ENCODE measurements at places on chromosomes 16 and 17. TPM values are rescaled to one million over a fixed set of nuclear protein-coding genes. Genes with fewer than 3 reads are reported as not detected.

DNA sequence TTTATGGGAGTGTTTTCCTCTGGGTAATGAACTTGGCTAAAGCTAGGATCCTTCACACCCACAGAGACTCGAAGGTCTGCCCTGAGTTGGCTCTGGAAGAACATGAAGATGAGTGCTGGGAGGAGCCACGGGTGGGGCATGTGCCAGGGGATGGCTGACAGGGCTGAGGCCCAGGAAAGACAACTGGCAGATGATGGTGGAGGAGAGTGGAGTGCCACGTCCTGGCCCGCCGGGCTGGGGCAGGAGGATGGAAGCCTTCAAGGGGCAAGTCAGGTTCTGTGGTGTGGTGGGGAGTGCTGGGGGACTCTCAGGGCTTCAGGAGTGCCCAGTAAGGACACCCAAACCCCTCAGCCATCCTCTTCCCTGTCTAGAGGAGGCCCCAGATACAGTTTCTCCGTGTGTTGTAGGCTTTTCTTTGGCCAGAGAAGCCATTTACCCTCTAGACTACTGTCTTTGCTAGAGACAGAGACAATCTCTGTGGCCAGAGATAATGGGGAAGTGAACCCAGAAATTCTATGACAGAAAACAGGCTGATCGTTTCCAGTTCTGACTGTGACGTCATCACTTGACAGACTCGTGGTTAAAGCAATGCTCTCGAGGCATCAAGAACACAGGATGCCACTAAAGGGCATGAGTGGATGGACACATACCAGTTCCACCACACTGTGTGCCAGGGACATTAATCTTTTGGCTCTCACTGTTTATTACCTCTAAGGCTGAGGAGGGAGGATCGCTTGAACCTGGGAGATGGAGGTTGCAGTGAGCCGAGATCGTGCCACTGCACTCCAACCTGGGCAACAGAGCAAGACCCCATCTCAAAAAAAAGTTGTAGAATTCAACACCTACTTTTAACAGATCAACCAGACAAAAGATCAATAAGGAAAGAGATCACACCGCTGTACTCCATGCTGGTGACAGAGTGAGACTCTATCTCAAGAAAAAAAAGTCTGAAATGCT is 18.6 kb upstream of the SLC5A10 start:
- H3K27me3 ChIP-seq = no peaks in the 10 kb centered on the region
- no peak for DNase-seq
- peaks cover 11% of the 10 kb centered on the region for H3K4me1 ChIP-seq
- no peaks in the 10 kb centered on the region for H3K36me3 ChIP-seq

The QPRT gene
- total RNA-seq = 15.3 TPM

The TAC4 gene
- total RNA-seq = not detected

GRCh38 chr16:11603331-11603750 is 16.6 kb upstream of the LITAF start:
- no peak overlapping the region for H3K4me3 ChIP-seq
- peak overlapping the region; percentile 29 for H3K27ac ChIP-seq
- no peaks in the 10 kb centered on the region for H3K36me3 ChIP-seq
- DNase-seq = no peak
- H3K27me3 ChIP-seq = no peaks in the 10 kb centered on the region
- peaks cover 3% of the 10 kb centered on the region for H3K4me1 ChIP-seq

The PRAC1 gene
- total RNA-seq = not detected

The CPNE7 gene
- not detected for total RNA-seq

- no peak overlapping the region for H3K27ac ChIP-seq
- H3K27me3 ChIP-seq = no peaks in the 10 kb centered on the region
- DNase-seq = no peak
- no peak overlapping the region for H3K4me3 ChIP-seq
- H3K36me3 ChIP-seq = no peaks in the 10 kb centered on the region
- peaks cover 57% of the 10 kb centered on the region for H3K4me1 ChIP-seq
Observed at GRCh38 chr16:71903608-71904007, 8.3 kb downstream of the IST1 start.

- H3K27me3 ChIP-seq = no peaks in the 10 kb centered on the region
- no peaks in the 10 kb centered on the region for H3K4me1 ChIP-seq
- DNase-seq = no peak
- no peaks in the 10 kb centered on the region for H3K36me3 ChIP-seq
- H3K4me3 ChIP-seq = no peak overlapping the region
Observed at GRCh38 chr16:72300892-72301291, 128.9 kb upstream of the PMFBP1 start.

The GRIN2A gene
- under 0.01 TPM for total RNA-seq

DNA sequence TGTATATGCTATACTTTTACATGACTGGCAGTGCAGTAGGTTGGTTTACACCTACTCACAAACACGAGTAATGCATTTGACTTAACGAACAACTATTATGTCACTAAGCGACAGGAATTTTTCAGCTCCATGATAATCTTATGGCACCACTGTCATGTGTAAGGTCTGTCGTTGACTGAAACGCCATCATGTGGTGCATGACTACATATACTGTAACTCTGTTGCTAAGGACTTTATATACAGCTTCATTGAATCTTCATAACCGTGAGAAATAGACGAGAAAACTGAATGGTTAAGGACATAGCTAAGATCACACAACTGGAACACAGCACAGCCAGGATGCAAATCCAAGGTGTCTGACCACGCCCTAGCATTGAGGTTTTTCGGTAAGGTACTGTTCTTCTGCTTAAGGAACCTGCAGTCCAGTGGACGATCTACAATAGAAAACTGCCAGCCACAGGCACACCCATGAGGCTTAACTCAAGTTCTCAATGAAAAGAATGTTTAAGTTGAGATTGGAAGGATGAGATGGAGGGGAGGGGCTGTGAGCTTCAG is 3.3 kb downstream of the CFAP20 start:
- no peaks in the 10 kb centered on the region for H3K4me1 ChIP-seq
- H3K27me3 ChIP-seq = no peaks in the 10 kb centered on the region
- H3K4me3 ChIP-seq = no peak overlapping the region
- H3K27ac ChIP-seq = peak overlapping the region; percentile 98

- no peaks in the 10 kb centered on the region for H3K4me1 ChIP-seq
- no peaks in the 10 kb centered on the region for H3K27me3 ChIP-seq
- no peak overlapping the region for H3K4me3 ChIP-seq
- no peak overlapping the region for H3K27ac ChIP-seq
- H3K36me3 ChIP-seq = no peaks in the 10 kb centered on the region
Observed at GRCh38 chr17:68740555-68741447, 139.6 kb upstream of the FAM20A start.

The TP53I13 gene
- total RNA-seq = 180 TPM

GRCh38 chr17:80785477-80786178 is 206.0 kb upstream of the CHMP6 start:
- no peak overlapping the region for H3K27ac ChIP-seq
- no peaks in the 10 kb centered on the region for H3K27me3 ChIP-seq
- no peak overlapping the region for H3K4me3 ChIP-seq
- DNase-seq = no peak

DNA sequence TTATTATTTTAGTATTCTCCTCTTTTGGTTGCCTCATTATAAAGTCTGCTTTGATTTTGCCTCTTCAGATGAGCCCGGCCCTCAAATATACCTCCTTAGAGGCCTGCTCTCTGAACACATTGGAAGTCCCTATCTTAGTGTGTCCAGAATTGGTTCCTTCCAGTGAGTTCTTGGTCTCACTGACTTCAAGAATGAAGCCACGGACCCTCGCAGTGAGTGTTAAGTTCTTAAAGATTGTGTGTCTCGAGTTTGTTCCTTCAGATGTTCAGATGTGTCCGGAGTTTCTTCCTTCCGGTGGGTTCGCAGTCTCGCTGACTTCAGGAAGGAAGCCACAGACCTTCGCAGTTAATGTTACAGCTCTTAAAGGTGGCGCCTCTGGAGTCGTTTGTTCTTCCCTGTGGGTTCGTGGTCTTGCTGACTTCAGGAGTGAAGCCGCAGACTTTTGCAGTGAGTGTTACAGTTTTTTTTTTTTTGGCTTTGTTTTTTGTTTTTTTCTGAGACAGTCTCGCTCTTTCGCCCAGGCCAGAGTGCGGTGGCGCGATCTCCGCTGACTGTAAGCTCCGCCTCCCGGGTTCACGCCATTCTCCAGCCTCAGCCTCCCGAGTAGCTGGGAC is 45.8 kb upstream of the NOS2 start:
- H3K36me3 ChIP-seq = no peaks in the 10 kb centered on the region
- no peak overlapping the region for H3K4me3 ChIP-seq
- H3K27me3 ChIP-seq = no peaks in the 10 kb centered on the region

- no peak overlapping the region for H3K4me3 ChIP-seq
- H3K27me3 ChIP-seq = no peaks in the 10 kb centered on the region
- no peaks in the 10 kb centered on the region for H3K36me3 ChIP-seq
- no peaks in the 10 kb centered on the region for H3K4me1 ChIP-seq
Observed at GRCh38 chr16:21023509-21024202, 123.1 kb downstream of the LYRM1 start.

The CCL18 gene
- not detected for total RNA-seq

DNA sequence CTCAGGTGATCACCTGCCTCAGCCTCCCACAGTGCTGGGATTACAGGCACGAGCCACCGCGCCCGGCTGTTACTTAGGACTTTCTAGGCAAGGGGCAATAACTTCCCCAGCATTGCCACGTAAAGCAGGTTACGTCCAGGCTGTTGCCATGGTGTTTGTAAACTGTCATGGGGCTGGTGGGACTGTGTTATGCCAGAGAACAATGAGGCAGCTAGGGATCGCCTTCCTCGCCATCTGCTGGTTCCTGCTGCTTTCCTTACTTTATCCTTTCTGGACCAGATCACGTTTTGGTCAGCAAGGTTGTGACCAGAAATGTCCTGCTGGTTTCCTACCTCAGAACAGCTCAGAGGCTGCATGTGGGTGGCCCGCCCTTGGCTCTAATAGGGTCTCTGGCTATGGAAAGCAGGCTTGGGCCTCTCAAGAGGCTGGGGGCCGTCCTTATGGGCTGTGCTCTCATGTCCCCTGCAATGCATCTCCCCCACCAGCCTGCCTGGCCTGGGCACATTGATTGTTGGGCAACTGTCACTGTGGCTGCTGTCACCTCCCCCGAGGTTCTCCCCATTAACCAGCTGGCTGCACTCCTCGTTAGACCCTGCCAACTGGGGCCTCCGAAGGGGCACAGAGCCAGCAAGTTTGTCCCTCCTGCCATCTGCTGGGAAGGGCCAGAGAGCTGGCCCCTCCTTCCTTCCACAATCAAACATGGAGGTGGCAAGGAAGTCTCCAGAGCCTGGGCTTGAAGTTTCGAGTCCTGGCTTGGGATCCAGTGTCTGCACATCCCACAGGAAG is 28.2 kb upstream of the ZC3H18 start:
- no peaks in the 10 kb centered on the region for H3K27me3 ChIP-seq
- no peaks in the 10 kb centered on the region for H3K36me3 ChIP-seq
- no peak overlapping the region for H3K4me3 ChIP-seq
- H3K4me1 ChIP-seq = no peaks in the 10 kb centered on the region
- DNase-seq = no peak

- no peak overlapping the region for H3K4me3 ChIP-seq
- H3K4me1 ChIP-seq = no peaks in the 10 kb centered on the region
- H3K36me3 ChIP-seq = no peaks in the 10 kb centered on the region
- no peak for DNase-seq
Observed at GRCh38 chr17:56756536-56756935, 77.2 kb downstream of the C17orf67 start.

The PROCA1 gene
- total RNA-seq = 5.0 TPM

DNA sequence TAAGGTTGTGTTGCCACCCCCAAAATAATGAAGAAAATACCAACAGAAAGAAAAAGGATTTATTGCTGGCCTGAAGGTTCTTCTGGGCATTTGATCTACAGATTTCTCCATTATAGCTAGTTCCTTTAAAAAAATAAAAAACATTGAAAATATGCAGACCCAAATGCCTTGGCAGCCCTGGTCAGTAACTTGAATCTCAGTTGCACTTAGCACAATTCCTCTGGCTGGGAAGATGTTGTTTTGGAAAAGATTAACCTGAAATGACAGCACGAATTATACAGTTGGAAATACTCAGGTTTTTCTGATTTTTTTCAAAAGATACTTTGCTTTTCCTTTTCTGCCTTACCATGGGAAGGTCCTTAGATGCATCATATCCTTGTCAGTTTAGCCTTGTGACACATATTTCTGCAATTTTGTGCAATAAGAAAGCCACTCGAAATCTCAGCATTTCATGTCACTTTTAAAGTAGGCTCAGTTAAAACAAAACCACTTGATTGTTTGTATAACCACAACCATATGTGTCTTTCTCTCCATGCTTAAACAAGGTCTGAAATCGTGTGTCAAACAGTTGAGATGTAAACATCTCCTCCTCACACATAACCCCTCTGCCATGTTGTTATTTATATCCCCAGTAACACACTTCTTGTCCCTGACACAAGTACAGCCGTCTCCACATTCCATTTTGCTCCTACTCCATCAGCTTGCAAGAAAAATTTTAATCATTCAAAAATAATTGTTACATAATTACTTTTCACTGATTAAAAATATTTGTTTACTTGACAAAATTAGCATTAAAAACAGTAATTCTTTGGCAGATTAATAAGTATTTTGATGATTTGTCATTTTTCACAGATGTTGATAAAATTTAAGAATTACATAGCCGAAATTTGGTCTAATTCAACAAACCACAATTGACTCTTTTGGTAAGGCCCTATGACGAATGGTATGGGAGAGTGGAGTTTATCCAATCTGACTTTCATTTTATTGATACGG is 61.1 kb downstream of the SIAH1 start:
- H3K27ac ChIP-seq = no peak overlapping the region
- H3K4me3 ChIP-seq = no peak overlapping the region
- DNase-seq = no peak
- no peaks in the 10 kb centered on the region for H3K27me3 ChIP-seq

The PAQR4 gene
- total RNA-seq = 6.7 TPM

DNA sequence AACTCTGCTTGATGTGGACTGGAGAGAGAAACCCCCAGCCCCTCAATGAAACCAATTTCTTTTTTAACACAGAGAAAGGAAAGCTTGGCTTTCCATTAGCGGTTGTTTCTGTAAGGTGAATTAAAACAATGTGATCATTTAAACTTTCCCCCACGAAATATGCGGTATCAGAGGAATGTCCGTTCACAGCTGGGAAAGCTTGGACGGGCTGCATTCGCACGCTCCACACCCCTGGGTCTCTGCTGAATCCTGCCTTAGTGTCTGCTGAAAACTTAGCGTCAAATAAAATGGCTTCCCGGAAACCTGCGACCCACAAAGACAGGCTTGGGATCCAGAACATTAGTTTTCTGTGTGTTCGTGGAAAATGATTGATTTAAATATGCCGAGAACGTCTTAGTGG is 71.7 kb downstream of the C16orf95 start:
- no peaks in the 10 kb centered on the region for H3K4me1 ChIP-seq
- H3K27ac ChIP-seq = no peak overlapping the region
- no peak for DNase-seq

- H3K27ac ChIP-seq = no peak overlapping the region
- H3K36me3 ChIP-seq = no peaks in the 10 kb centered on the region
- DNase-seq = no peak
- no peaks in the 10 kb centered on the region for H3K27me3 ChIP-seq
- no peak overlapping the region for H3K4me3 ChIP-seq
- peaks cover 3% of the 10 kb centered on the region for H3K4me1 ChIP-seq
Observed at GRCh38 chr17:61218438-61218837, 181.2 kb upstream of the TBX2 start.

The CDH8 gene
- total RNA-seq = not detected

- no peak overlapping the region for H3K4me3 ChIP-seq
- no peaks in the 10 kb centered on the region for H3K27me3 ChIP-seq
- no peaks in the 10 kb centered on the region for H3K4me1 ChIP-seq
- H3K36me3 ChIP-seq = no peaks in the 10 kb centered on the region
- H3K27ac ChIP-seq = no peak overlapping the region
Observed at GRCh38 chr16:82753821-82754220, 127.1 kb downstream of the CDH13 start.

GRCh38 chr16:56616608-56617211 is 8.3 kb downstream of the MT2A start:
- DNase-seq = no peak
- H3K4me3 ChIP-seq = peak overlapping the region; percentile 35
- no peaks in the 10 kb centered on the region for H3K27me3 ChIP-seq
- peak overlapping the region; percentile 67 for H3K27ac ChIP-seq
- H3K36me3 ChIP-seq = no peaks in the 10 kb centered on the region

The ZSCAN10 gene
- not detected for total RNA-seq
